ENCODE measurements at places on chromosomes 2 and 18. TPM values are rescaled to one million over a fixed set of nuclear protein-coding genes. Genes with fewer than 3 reads are reported as not detected.
A peak's percentile ranks its signal among the peaks of the same experiment; 100 is the strongest.

GRCh38 chr2:109330056-109330455 lies 201.1 kb downstream of the SH3RF3 start:
- H3K4me1 ChIP-seq = no peaks in the 10 kb centered on the region
- no peak overlapping the region for H3K27ac ChIP-seq
- DNase-seq = no peak
- H3K36me3 ChIP-seq = no peaks in the 10 kb centered on the region
- no peak overlapping the region for H3K4me3 ChIP-seq

GRCh38 chr2:20744366-20745335 lies 77.7 kb downstream of the GDF7 start:
- no peaks in the 10 kb centered on the region for H3K36me3 ChIP-seq
- no peak overlapping the region for H3K4me3 ChIP-seq
- no peaks in the 10 kb centered on the region for H3K4me1 ChIP-seq
- no peak for DNase-seq
- H3K27me3 ChIP-seq = no peaks in the 10 kb centered on the region
- no peak overlapping the region for H3K27ac ChIP-seq

DNA sequence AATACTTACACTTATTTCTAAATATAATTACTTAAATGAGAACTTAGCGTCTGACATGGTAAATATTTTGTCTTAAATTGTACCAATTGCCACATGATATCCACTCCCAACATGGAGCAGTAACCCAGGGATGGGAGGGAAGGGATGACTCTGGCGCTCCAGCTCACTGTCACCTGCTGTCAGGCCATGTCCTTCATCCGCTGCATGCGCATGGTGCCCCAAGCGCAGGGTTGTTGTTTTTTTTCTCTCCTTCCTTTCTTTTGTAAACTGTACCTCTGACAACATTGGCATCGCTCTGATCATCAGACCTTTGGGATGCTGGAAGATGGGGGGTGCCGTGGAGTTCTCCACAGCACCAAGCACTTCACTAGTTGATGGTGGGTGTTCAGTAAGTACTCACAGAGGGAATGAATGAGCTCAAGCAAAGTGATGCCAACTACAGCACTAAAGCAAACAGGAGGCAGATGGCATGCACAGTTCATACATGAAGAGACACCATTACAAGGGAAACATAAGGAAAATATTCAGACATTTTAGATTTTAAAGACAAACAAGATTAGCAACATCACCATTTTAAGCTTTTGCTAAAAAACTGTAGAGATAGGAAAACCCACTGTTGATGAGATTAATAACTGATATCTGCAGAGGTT lies 247.8 kb downstream of the GBX2 start:
- H3K4me1 ChIP-seq = no peaks in the 10 kb centered on the region
- H3K27ac ChIP-seq = no peak overlapping the region
- no peaks in the 10 kb centered on the region for H3K27me3 ChIP-seq

DNA sequence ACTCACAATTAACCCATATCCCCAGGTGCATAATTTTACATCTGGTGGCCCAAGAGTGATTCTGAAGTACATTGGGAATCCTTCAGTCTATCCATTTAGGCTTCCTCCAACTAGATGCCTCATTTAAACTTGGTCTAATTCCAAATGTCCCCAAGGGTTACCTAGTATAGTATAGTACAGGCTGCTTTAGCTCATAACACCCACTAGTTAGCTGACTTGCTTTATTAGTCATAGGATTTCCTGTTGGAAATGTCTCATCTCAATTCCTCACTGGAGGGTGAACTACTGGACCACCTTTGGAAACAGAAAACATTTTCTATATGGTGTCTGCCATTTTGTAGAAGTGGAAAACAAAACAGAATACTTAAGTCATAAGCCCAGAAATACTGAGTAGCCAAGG lies 202.5 kb upstream of the SESTD1 start:
- no peak for DNase-seq
- H3K27ac ChIP-seq = no peak overlapping the region
- no peaks in the 10 kb centered on the region for H3K4me1 ChIP-seq
- no peaks in the 10 kb centered on the region for H3K27me3 ChIP-seq
- H3K4me3 ChIP-seq = no peak overlapping the region
- no peaks in the 10 kb centered on the region for H3K36me3 ChIP-seq

DNA sequence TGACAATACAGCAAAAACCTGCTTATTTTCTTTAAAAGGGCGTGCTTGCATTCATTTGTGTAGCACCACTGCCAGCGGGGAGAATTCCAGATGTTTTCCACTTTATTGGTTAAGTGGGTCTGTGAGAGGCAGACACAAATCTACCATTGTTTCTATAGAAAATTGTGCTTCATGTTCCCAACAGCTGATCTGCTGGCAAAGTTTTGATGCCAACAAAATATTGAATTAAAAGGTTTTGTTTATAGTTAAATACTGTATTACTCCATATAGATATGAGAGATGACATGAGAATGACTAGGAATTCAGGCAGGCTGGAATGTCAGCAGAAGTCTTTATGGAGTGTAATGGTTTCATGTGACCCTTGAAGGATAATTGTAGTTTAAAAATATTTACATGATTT lies 182.7 kb downstream of the MC4R start:
- no peak overlapping the region for H3K27ac ChIP-seq
- no peaks in the 10 kb centered on the region for H3K4me1 ChIP-seq
- no peaks in the 10 kb centered on the region for H3K27me3 ChIP-seq
- no peak overlapping the region for H3K4me3 ChIP-seq

DNA sequence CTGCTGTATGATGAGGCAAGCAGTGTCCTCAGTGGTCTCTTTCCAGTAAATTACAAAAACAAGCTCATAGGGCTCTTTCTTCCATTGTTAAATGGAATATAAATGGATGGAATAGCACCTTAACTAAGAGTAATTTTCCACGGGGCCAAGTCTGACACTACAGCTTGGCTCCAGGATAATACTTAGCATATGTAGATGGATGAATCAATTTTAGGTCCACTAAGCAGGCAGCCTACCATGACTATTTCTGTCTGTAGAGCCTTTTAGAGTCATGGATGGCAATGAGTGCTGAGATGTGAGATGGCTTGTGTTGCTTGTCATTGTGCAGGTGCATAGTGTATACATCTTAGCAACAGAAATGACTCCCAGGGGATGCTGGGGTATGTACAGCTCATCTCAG lies 125.9 kb downstream of the PKP4 start:
- no peaks in the 10 kb centered on the region for H3K4me1 ChIP-seq
- no peak overlapping the region for H3K4me3 ChIP-seq
- no peaks in the 10 kb centered on the region for H3K27me3 ChIP-seq

DNA sequence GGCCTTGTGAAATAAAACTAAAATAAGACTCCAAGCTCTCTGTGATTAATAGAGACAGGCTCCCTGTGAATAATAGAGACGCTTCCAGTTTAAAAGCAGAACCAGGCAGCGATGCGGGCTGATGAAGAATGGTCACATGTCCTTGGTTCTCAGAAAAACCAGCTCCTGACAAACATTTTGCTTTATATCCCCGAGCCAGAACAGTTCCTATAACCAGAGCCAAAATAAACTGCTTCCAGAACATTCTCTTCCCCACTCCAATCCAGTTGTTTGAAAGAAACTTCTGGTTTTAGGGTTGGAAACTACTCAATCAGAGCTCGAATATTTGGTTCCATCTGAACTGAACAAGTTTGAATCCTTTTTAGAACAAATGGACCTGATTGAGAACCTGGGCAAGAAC lies 213.7 kb downstream of the TSN start:
- H3K36me3 ChIP-seq = no peaks in the 10 kb centered on the region
- H3K27ac ChIP-seq = peak overlapping the region; percentile 32
- no peaks in the 10 kb centered on the region for H3K4me1 ChIP-seq

- no peaks in the 10 kb centered on the region for H3K36me3 ChIP-seq
- peak overlapping the region; percentile 77 for H3K27ac ChIP-seq
- no peaks in the 10 kb centered on the region for H3K27me3 ChIP-seq
- no peak overlapping the region for H3K4me3 ChIP-seq
- peak; percentile 47 for DNase-seq
Observed at GRCh38 chr2:237885111-237885930, 25.9 kb downstream of the RAMP1 start.

- peaks cover 4% of the 10 kb centered on the region for H3K4me1 ChIP-seq
- H3K36me3 ChIP-seq = no peaks in the 10 kb centered on the region
- DNase-seq = no peak
- H3K27me3 ChIP-seq = no peaks in the 10 kb centered on the region
- H3K27ac ChIP-seq = no peak overlapping the region
Observed at GRCh38 chr2:219228041-219228910, 1.2 kb downstream of the ATG9A start.

DNA sequence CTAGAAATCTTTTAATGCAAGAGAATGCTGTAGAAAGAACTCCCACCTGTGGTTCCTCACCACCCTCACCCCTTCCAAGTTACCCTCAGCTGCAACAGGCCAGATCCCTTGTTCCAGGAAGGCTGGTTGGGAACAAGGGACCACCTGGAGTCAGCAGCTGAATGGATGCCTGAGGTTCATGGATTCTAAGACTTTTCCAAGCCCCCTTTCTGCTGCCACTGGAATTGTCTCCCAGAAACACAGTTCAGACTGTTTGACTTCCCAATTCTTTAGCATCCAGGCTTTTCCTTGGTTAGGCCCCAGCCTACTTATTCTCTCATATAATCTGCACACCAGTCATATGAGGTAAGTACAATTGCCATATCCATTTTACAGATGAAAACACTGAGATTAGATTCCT lies 8.0 kb upstream of the ADCY3 start:
- DNase-seq = no peak
- H3K27me3 ChIP-seq = no peaks in the 10 kb centered on the region
- no peaks in the 10 kb centered on the region for H3K4me1 ChIP-seq

DNA sequence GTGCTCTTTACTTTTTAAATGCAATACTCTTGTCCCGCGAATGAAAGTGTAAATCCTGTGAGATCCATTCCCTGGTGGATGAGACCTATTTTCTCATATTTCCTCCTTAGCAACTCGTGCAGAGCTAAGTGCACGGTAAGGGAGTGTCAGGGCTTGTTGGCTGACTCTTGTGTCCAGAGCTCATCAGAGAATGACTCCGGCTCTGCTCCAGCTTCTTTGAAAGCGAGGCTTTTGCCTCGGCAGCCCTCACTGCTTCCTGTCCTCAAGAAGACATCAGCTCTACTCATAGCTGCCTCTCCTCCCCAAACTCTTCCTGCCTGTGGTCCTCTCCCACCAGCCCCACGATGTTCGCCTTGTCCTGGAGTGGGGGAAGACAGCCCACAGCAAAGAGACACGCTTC lies 70.7 kb downstream of the LIPG start:
- H3K4me3 ChIP-seq = no peak overlapping the region
- H3K27me3 ChIP-seq = no peaks in the 10 kb centered on the region
- no peak overlapping the region for H3K27ac ChIP-seq
- no peaks in the 10 kb centered on the region for H3K4me1 ChIP-seq

GRCh38 chr18:65221736-65222135 lies 529.1 kb upstream of the CDH7 start:
- no peaks in the 10 kb centered on the region for H3K36me3 ChIP-seq
- H3K4me1 ChIP-seq = no peaks in the 10 kb centered on the region
- no peak overlapping the region for H3K27ac ChIP-seq

DNA sequence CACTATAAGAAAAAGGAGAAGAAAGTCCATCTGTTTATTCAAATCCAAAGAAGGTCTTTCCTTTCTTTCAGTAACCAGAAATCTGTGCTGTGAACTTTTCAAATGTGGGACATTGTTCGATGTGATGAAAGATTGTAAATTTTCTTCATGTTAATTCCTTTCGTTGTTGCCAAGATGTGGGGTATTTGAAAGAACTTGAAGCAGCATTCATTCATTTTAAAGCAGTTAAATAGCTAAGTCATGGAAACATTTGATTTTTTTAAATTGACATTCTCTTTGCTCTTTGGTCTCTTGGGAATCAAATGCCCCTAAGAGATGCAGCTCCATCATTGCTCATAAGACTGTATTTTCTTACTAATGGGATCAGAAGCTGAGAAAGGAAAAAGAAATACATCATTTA lies 93.7 kb upstream of the EHBP1 start:
- DNase-seq = no peak
- no peak overlapping the region for H3K4me3 ChIP-seq
- H3K36me3 ChIP-seq = no peaks in the 10 kb centered on the region
- no peaks in the 10 kb centered on the region for H3K4me1 ChIP-seq
- no peaks in the 10 kb centered on the region for H3K27me3 ChIP-seq
- no peak overlapping the region for H3K27ac ChIP-seq

DNA sequence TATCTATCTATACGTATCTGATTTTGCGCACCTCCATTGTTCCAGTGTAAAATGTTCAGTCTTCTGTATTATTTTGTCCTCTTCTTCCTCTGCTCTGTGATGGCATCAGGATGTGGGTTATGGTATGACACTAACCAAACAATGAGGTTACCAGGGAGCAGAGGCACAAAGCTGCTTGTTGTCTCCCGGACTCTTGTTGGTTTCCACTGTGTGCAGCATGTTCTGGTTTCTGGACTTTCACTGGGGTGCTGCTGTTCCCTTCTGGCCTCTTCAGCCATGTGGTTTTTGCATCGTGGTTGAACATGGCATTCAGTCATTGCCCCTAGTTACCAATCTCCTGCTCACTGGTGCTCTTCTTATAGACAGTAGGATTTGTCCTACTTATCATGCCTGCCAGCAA lies 665.9 kb downstream of the CBLN2 start:
- H3K27ac ChIP-seq = no peak overlapping the region
- no peaks in the 10 kb centered on the region for H3K36me3 ChIP-seq
- DNase-seq = no peak
- no peak overlapping the region for H3K4me3 ChIP-seq

DNA sequence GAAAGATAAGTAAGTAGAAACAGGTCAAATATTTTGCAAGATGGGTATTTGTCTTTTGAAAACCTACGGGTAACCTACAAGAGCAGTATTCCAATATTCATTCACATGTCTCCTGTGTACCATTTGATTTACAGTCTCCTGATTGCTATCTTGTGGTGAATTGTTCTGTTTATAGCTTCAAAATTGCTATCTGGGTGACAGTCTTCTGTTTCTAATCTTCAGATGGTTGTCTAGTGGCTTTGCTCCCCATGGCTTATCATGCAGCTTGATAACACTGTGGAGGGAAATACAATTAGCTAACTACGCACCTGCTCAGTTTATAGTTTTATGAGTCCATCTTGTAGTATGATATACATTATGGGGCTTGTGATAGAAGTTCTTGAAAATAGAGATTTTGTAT lies 816.8 kb downstream of the CPS1 start:
- no peak overlapping the region for H3K4me3 ChIP-seq
- H3K27me3 ChIP-seq = no peaks in the 10 kb centered on the region
- no peak overlapping the region for H3K27ac ChIP-seq
- no peak for DNase-seq

DNA sequence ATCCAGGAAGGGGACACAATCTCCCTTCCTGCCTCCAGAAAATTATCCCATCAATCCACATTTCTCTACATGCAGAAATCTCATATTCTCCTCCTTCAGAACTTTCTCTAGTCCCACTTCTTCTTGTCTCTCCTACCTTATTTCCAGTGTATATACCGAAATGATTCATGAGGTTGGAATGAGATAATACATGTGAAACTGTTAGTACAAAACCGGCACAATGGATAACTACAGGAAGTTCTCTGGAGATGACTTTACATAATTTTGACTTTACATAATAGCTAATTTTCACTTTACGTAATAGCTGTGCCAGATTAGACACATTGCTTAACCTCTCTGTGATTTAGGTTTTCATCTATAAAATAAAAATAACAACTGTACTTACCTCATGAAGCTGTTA lies 801.3 kb downstream of the ERBB4 start:
- H3K27me3 ChIP-seq = no peaks in the 10 kb centered on the region
- no peak overlapping the region for H3K4me3 ChIP-seq
- no peaks in the 10 kb centered on the region for H3K4me1 ChIP-seq

GRCh38 chr2:80205498-80205897 lies 99.1 kb downstream of the LRRTM1 start:
- no peaks in the 10 kb centered on the region for H3K27me3 ChIP-seq
- DNase-seq = no peak
- no peaks in the 10 kb centered on the region for H3K4me1 ChIP-seq
- no peak overlapping the region for H3K4me3 ChIP-seq

Gene FAM237A
- total RNA-seq = not detected

Gene POMC
- total RNA-seq = 1.2 TPM

Gene MOB1A
- 105 TPM for total RNA-seq

Gene DSG1
- not detected for total RNA-seq

Gene ARHGEF33
- 3.7 TPM for total RNA-seq

Gene PRSS56
- total RNA-seq = not detected

Gene TNFRSF11A
- total RNA-seq = 8.2 TPM

Gene KATNAL2
- 1.8 TPM for total RNA-seq

Measured in aorta (tissue), 5 donors.